B cell (primary cell): ENCODE measurements at places on chromosomes 5 and 9.

DNA sequence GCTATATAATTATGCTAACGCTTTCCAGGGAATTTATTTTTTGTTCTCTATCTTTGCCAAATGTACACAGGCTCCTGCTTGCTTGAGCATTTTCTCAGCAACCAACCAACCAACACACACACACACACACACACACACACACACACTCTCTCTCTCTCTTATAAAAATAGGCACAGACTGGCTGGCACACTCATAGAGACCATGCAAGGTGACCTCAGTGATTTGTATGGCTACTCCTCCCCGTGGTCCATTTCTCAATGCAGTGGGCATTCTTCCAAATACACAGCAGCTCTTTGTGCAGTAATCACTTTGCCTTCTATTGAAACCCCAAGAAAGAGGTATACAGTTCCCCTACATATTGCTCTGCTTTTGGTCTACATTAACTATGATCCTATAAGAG lies 416.0 kb downstream of the MAN2A1 start:
- DNase-seq = no peak

GRCh38 chr5:132067451-132067850 lies 6.1 kb upstream of the CSF2 start:
- no peak for DNase-seq

- DNase-seq = no peak
Observed at GRCh38 chr9:136297016-136297691, 6.7 kb downstream of the CCDC187 start.

- no peak for DNase-seq
Observed at GRCh38 chr9:26012797-26013196, 334.6 kb upstream of the TUSC1 start.

DNA sequence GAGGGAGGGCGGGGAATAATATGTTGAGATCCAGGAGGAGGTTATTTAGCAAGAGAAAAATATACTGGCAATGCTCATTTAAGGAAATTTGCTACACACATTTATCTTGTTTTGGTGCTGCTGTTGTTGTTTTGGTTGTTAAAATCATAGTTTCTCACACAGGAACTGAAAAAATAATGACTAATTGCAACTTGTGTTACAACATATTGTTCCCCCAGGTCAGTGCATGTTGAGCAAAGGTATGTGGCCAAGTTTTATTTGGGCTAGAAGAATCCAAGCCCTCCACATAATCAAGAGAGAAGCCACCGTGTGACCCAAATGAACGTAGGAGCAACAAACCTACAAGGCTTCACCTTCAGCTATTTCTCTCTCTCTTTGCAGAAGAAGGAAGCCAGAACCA lies 220.3 kb upstream of the DAPK1 start:
- no peak for DNase-seq

DNA sequence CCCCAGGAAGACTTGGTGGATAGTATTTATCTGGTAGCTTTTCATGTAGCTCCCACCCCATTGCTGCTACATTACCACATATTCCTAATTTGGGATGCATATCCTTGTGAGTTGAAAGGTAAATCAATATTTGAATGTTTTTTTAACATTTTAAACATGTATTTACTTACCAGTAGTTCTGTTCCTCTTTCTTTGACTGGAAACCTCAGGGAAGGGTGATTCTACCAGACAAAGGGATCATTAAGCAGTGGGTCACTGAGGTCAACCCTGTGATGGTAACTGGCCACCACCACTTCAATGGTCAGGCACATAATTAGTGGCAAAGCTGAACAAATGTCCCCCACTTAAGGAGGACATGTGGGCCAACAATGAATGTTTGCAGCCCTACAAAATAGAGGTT lies 27.2 kb upstream of the KLF9 start:
- DNase-seq = no peak

GRCh38 chr5:138180183-138180782 lies 1.4 kb downstream of the KIF20A start:
- peak; percentile 59 for DNase-seq

GRCh38 chr9:3732077-3733038 lies 206.6 kb upstream of the RFX3 start:
- peak; percentile 41 for DNase-seq

DNA sequence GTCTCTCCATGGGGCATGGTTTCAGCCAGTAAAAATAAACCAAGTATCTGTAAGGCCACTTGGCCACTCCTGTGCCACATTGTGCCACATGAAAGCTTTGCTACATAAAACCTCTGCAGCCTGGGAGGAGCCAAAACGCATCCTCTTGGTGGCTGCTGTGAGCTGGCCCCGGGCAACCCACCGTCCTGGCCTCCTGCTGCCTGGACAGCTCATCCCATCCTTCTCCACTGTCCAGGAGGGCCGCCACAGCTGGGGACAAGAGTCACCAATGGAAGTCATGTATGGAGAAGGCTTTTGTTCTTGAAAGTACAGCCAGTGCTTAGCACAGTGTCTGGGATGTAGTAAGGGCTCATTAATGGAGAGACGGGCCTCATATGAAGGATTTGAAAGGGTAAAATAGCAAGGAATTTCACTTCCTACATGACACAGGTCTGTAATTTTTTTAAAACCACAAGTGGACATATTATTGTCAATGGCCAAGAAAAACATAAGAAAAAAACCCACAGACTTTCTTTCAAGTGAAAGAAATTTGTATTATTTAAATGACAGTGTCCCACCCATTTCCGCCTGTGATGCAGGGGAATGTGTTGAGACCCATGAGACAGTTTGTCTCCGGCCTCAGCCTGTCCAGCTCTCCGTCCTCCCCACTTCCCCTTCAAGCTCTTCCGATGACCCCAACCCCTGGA lies 6.6 kb downstream of the PTGES start:
- DNase-seq = no peak

DNA sequence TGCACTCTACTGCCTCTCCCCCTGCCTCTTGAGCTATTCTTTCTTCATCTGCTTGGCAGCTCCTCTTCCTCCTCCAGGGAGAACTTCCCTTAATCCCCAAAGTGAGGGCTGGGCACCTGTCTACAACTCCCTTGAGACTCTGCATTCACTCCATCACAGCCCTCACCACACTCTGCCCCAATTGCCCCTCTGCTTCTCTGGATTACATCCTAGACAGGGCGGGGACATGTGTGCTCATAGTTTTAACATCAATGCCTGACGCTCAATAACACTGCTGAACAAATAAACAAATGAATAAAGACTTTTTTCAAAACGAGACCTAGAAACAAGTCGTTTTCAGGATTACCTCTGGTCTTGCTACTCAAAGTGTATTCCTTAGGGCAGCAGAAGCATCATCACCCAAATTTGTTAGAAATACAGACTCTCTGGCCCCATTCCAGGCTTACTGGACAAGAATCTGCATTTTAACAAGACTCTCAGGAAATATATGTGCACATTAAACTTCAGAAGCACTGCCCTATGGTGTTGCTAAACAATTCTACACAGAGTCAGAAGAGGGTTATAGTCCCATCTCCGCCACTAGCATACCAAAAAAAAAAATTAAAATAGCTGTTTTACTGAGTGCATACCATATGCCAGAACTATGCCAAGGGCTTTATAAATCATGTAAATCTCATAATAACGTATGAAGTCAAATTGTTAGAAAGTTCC lies 115.6 kb downstream of the CDK5RAP2 start:
- no peak for DNase-seq

- DNase-seq = no peak
Observed at GRCh38 chr5:54205453-54205852, 104.9 kb downstream of the ARL15 start.

GRCh38 chr5:67178085-67178484 lies 18.5 kb downstream of the CD180 start:
- DNase-seq = no peak

GRCh38 chr9:19451240-19452087 lies 42.7 kb downstream of the ACER2 start:
- peak; percentile 68 for DNase-seq

DNA sequence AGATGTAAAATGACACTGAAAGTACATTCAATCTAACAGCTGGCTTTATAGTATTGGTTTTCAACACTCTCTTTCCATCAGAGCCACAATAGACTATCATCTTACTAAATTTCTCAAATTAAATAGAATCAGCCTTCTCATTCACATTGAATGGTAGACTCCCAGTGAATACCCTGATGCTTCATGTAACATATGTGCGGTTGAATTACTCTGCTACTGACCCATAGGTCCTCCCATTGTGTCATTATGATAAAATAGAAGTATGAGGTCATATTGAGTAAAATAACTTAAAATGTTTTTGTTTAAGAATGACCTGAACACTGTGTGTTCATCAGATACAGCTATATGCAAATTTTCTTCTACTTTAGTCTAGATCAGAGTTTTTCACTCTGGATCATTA lies 75.9 kb upstream of the ADAMTSL1 start:
- DNase-seq = no peak

- DNase-seq = no peak
Observed at GRCh38 chr9:79976257-79977073, 404.7 kb downstream of the TLE4 start.

DNA sequence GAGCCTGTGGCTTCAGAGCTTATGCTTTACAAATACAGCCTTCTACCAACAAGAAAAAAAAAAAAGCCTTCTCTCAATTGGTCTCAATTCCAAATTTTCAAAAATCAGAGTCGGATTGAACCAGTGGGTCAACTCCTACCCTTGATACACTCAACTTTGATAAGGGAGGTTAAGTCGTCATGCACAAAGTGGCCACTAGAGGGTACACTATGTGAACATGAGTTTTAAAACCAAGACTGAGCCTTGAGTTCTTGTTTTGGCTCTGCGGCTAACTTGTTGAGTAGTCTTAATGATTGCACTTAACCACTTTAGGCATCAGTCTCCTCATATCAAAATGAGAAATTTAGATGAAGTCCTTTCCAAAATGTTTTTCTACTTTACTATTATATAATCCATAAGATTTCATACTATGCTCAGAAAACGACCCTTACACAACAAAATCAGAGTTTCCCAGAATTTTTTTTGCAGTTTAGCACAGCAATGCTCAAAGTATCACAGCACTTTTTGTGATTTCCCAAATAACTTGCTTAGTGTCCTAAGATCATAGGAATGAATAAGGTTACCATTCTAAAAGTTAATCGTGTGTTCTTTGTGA lies 92.9 kb upstream of the MTAP start:
- DNase-seq = peak; percentile 56

- no peak for DNase-seq
Observed at GRCh38 chr9:135296735-135297455, 182.7 kb upstream of the PPP1R26 start.

DNA sequence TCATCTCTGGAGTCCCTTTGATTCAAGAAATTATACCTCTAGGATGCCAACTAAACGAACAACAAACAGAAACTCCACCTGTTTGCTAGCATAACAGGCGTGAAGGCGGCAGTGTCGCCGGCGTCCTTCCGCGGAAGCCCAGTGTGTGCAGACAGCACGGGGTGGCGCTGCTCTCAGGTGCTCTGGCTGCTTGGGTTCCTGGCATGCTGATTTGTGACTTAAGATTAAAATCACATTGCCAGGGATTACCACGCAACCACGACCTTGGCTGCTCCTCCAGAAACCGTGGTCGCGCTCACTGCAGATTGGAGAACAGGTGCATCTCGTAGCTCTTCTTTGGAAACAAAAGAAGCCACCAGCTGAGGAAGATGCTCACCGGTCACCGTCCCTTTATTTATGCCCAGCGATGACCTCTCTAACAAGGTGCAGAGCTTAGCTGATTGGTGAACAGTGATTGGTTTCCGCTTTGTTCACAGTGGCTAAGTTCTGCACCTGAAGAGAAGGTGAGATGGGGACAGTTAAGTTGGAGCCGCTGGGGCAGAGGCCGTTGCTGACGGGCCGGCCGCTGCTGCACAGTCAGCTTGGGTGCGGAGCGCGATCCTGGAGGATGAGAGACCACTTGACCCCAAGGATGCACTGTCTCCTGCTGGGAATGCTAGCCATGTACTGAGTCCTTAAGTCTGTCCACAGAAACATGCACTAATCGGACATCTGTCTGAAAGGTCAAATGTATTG lies 232.3 kb downstream of the FANCC start:
- no peak for DNase-seq

- DNase-seq = no peak
Observed at GRCh38 chr9:16032799-16033198, 480.0 kb downstream of the CCDC171 start.

GRCh38 chr9:136539427-136540421 lies 6.1 kb downstream of the NOTCH1 start:
- DNase-seq = peak; percentile 85

DNA sequence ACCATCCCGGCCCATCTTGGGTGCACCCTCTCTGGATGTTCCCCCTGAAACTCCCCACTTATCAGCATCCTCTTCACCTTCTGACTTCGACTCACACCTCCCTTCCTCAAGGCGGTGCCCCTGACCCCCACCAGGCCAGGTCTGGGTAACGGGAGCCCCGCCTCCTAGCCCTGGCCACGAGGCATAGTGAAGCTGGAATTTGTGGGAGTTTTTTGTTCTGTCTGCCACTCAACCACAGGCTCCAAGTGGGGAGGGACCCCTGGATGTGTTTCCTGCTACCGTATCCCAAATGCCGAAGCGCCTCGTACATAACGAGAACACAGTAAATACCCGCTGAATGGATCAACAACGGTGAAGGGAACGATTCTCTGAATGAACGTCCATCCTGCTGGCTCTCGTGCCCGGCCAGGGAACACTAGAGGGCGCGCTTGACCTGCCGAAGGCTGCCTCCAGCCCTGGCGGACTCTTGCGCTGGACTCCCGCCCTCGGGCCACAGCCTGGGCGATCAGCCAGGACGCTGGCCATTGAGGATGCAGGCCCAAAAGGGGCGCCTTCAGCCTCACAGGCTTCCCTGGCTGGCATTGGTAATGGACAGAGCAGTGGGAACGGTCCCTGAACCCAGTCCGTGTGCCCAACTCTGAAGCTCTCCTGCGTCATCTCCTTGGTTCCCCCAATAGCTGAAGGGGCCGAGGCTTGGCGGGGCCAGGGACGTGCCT lies 47.3 kb upstream of the PHYKPL start:
- DNase-seq = peak; percentile 60

DNA sequence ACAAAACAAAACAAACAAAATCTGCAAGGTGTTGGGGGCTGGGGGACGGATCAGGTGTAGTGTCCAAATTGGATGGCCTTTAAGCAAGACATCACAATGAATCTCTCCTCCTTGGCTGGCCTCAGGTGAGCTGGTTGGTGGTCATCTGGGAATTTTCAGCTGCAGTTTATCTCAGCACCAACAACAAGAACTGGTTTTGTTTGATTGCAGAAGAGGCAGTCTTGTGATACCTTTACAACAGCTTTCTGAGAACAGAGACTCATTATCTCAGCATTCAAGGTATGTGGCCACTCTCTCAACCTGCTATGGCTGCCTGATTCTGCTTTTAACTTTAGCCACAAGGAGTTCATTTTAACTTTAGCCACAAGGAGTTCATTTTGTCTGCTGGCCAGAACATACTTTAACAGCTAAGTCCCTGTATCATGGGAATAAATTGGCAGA lies 1543.4 kb downstream of the EFNA5 start:
- no peak for DNase-seq
